NCI-H1436 (cell line): ENCODE measurements at places on chromosomes 6 and 20.

DNA sequence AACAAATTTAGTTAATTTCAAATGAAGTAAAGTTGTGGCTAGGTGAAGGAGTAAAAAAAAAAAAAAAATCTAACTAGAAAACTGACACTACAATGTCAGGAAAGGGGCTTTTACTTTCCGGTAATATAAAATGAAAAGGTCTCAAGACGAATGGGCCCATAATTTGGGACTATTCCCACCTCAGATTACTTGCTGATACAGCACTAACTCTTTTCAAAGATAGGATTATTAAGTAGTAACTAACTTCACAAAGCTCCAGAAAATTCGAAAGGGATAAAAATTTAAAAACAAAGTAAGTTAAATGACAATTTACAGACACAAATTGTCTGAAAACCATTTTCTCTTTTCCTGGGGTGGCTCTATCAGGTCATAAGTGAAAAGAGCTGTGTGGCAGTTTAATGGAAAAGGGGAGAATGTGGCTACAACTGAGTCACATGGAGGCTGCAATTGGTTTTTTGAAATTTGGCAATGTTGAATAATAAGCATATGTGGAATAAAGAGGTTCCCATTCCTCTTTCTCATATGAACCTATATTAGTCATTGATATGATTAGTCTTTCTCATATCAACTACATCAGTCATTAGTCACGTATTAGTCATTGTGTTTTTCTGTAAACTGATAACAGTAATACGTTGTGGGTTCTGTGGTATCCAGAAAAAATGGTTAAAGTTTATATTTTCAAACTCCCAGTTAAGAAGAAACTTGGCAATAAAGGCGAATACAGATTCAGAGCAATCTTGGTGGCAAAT is 78.0 kb downstream of the RWDD2A start:
- no peak for DNase-seq

- DNase-seq = no peak
Measured at GRCh38 chr6:134421501-134421900, 103.6 kb upstream of the SGK1 start.

- DNase-seq = no peak
Measured at GRCh38 chr20:6956574-6956973, 189.1 kb downstream of the BMP2 start.

DNA sequence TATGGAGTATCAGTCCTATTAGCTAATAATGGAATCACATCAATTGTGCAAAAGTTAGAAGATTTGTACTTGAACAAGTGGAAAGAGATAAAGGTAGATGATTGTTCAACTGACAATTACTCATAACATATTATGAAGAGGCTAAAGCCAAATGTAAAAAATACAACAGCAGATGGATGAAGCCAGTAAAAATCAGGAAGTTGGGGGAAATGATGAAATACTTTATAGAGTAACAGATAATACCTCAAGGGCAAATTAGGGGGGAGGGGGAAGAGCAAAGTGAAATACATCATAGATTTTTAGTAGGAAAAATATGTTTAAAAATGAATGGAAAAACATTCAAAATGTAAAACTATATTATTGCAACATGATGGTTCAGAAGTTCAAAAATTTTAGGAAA is 114.0 kb downstream of the PDSS2 start:
- no peak for DNase-seq

GRCh38 chr6:127952176-127952575 is 51.3 kb upstream of the THEMIS start:
- no peak for DNase-seq
